Posterior vena cava (tissue), 2 donors: ENCODE measurements at places on chromosomes 2 and 18. TPM values are rescaled to one million over a fixed set of nuclear protein-coding genes. Genes with fewer than 3 reads are reported as not detected.

- DNase-seq: no peak
Measured at GRCh38 chr18:60508108-60508507, 135.5 kb upstream of the MC4R start.

DNA sequence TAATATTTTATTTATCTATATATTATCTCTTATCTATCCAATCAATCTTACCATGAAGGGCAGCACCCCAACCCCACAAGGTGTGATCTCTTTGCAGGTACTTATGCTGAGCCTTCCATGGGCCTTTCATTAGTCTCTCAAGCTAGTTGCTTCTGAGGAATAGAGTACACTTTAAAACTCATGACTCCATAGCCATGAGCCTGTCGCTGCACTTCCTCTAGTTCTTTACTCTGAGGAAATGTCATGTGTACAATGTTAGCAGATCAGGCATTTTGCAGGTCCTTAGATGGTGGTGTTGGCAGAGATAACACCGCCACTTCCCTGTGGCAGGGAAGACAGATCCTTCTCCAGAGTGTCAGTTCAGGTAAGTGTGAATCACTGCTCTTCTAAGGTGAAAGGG is 29.5 kb upstream of the STAT4 start:
- DNase-seq: no peak

- DNase-seq: no peak
Measured at GRCh38 chr18:46821856-46822711, 65.2 kb upstream of the ST8SIA5 start.

DNA sequence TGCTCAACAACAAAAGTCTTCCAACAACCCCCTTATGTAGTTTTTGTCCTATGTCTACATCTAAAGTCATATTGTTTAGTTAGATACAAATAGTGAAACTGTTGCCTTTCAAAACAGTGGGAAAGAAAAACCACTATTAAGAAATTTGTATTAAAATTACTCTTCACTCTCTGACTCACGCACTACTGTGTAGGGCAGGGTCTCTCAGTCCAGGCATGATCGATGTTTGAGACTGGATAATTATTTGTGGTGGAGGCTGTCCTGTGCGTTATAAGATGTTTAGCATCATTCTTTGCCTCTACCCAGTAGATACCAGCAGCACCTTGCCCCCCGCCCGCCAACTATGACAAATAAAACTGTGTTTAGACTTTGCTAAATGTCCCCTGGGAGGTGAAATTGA is 369.4 kb upstream of the ZEB2 start:
- no peak for DNase-seq

Gene UGT1A9
- total RNA-seq: not detected

GRCh38 chr2:116917196-116917595 is 897.3 kb upstream of the DDX18 start:
- no peak for DNase-seq

Gene SF3B6
- 59.3 TPM for total RNA-seq

DNA sequence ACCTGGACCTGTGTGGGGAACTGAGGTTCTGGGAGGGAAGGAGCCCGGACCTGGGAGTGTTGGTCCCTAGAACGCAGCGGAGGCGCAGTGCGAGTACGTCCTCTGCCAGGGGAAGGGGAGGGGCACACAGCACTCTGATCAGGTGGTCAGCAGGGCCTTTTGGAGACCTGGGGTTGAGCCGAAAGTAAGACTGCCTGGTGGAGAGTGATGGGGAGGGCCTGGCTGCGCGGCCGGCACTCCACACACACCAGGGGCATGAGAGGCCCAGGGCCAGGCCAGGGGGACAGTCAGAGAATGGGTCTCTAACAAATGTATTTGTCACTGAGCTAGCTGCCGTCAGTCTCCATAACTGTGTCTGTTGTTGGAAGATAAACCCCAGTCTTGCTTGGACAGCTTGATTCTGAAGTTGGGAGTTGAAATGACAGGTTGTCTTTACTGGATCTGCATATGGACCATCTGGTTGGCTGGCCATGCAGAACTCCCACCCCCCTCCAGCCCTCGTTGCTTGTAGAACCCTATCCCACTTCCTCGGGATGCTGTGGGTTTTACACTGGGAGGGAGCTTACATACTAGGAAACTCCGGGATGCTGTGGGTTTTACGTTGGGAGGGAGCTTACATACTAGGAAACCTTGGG is 75.4 kb upstream of the NFATC1 start:
- DNase-seq: no peak

DNA sequence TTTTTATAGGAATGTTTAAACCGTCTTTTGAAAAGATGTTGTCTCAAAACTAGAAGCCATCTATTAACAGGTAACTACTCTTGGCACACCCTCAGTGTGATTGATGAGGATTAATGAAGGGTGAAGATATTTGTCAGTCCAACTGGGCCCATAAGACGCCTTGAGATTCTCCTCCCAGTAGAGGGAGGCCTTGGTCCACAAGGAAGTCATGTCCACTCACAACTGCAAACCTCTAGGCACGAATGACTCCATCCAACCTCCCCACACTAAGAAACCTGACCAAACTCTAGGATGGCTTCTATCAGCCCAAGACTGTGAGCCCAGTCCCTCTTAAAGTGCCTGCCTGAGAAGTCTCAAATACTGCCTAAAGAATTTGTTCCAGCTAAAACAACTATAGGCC is 19.2 kb upstream of the GRP start:
- no peak for DNase-seq

Gene ALMS1
- 21.2 TPM for total RNA-seq

- DNase-seq: peak; percentile 67
Measured at GRCh38 chr2:120770176-120770575, 34.5 kb downstream of the GLI2 start.

DNA sequence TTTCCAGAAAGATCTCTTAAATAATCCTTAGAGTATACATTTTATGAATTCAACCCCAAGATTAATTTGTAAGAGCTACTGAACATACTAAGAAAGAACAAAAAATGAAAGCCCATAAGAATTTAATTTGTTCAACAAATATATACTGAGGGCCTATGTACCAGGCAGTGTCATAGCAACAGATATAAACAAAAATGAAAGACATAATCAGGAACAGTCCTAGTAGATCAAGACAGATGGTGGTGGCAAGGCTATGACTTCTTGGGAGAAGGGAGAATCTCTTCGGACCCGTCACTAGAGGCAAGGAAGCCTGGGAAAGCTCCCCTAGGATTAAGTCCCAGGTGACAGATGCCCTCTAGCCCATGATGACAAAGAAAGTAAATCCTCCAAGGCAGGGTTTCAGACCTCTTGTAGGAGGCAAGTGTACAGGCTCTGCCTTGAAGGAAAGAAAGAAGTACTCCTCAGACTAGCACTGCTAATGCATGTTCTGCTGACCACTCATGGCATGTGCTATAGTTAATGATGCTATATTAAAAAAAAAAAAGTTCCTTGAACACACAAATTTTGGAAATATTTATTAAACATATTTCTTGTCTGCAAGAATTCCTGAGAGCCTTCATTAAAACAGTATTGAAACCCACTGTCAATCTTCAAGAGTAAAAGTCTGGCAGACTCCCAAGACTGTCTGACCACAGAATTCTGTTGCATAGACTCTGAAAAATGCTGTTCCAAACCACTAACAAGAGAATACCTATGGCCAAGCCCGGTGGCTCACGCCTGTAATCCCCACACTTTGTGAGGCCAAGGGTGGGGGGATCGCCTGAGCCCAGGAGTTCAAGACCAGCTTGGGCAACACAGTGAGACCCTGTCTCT is 31.5 kb downstream of the NOL10 start:
- DNase-seq: no peak

DNA sequence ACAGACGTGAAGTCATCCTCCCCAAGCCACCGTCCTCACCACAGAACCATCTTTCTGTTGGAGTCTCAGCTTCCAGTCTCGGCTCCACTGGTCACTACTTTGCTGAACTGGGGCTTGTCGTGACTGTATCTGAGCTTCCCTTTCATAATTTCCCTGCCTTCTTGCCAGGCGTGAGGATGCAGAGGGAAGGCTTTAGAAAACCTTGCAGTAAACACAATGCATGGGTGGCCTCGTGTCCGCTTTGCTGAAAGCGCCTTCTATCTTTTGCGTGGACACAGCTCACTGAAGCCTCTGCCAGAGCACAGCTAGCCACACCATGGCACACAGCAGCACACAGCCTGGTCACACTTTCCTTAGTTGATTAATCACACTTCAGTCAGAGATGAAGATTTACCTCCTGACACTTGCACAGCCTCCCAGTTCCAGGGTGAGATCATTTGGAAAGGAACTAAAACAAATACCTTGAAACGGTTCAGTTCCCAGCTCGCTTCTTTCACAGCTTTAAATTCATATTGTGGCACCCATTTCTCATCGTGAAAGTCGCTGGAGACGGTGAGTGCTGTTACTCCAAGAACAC is 2.8 kb upstream of the GPR45 start:
- DNase-seq: no peak

DNA sequence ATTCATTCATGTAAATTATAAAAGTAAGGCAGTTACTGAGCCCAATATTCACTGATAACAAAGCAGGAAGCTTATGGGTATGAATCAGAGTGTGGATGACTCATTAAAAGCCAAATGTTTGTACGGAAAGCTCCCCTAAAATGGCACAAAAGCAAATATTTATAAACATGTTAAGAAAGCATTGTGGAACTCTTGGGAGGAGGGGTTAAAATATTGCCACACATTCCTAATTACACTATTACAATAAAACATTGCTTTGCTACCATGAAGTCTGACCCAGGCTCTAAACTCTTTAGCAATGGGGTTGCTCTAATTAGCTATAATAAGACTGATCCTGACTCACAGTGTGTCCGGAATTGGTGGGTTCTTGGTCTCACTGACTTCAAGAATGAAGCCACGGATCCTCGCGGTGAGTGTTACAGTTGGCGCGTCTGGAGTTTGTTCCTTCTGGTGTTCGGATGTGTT is 110.9 kb downstream of the NAB1 start:
- no peak for DNase-seq

DNA sequence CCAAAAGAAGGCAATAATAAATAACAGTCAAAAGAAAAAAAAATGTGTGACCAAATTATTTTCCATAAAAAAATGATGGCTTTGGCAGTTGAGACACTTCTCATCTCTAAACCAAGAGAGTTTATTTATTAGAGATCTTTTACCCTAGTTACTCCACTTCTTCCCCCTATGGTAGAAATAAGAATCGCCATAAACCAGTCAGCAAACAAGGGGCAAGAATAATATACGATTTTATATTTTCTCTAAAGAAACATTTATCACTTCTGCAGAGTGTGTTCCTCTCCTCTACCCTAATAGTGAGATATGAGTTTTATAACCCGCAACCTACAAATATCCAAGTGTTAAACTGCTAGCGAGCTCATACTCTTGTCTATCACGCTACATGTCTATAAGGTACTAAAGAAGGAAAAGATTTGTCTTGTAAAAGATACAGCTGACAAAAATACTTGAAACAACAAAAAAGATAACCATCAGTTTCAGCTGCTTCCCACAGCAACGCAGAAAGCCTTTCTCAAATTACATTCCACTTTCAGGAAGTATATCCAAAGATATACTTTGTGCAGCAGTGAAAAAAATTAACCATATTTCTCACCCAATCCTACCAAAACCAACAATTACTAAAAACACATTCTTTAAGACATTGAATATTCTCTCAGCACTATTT is 2.3 kb downstream of the RNF103 start:
- no peak for DNase-seq

- no peak for DNase-seq
Measured at GRCh38 chr18:1244397-1245122, 339.9 kb downstream of the ADCYAP1 start.

DNA sequence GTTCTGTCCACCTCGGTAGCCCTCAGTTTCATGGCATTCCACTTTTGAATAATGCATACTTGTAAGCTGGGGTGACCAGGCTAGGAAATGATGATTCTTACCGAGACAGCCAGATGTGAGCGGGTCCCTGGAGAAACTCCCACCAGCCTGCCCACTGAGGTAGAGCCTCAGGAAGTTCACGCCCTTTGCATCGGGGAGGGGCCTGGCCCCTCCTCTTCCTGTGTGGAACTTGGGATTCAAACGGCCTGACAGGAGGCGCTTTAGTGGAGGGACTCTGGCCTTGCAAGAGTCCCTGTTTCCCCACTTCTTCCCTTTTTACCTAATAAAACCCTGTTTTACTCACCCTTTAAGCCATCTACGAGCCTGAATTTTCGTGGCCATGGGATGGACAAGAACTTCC is 44.6 kb downstream of the MRO start:
- no peak for DNase-seq

DNA sequence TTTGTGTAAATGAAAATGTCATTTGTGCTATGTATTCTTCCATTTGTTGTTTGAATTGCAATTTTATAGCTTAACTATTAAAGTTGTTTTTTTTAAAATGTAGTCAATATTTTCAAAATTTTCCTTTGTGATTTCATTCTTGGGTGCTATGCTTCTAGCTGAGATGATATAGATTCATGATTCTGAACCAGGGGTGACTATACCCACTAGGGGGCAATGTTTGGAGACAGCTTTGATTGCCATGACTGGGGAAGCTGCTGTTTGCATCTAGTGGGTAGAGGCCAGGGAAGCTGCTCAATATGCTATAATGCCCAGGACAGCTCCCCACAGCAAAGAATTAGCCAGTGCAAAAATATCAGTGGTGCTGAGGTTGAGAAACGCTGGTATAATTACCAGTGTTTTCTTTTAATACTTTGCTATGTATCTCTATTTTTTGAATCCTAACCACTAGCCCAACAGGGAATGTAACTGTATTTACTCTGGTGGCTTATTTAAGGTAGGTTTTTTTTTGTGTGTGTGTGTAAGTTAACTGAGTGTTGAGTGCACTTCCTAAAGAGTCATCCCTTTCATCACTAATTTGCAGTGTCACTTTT is 99.7 kb downstream of the MEP1B start:
- no peak for DNase-seq

DNA sequence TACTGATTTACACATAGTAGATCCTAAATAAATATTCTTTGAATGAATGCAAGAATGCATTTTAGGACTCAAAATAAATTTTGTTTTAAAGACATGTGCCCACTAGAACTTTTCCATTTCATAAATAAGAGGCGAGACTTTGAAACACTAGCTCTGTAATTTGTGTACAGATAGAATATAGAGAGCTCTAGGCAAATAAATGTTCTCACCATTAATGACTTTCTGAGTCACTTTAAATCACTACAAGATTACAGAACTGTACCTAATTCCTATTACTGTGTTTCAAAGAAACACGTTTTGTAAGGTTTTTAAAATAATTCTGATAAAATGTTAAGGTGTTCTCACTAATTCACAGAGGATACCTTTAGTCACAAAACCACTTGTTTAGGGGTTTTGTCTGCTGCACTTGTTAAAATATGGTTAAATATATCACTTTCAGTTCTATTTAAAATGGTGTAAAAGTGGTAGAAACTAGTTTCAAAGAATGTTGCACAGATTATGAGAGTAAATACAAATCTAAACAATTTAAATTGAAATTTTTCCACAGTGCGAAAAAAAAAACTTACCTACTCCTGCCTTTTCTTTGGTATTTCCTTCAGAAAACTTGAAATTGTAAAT is 158.7 kb upstream of the ZC3H15 start:
- no peak for DNase-seq

Gene MATN3
- 1.2 TPM for total RNA-seq

GRCh38 chr2:166410828-166411472 is 35.2 kb upstream of the SCN9A start:
- no peak for DNase-seq

Gene KCNE4
- total RNA-seq: 21.2 TPM

- no peak for DNase-seq
Measured at GRCh38 chr2:197079414-197079813, 152.9 kb upstream of the PGAP1 start.
